Activated CD4-positive, alpha-beta T cell treated with anti-CD3 and anti-CD28 coated beads, Interleukin-2, amount 10 ng/mL, durations not matched to agents 7 days and 5 days (primary cell): ENCODE measurements at places on chromosomes 3 and 15. TPM values are rescaled to one million over a fixed set of nuclear protein-coding genes. Genes with fewer than 3 reads are reported as not detected.

The GHSR gene
- not detected for total RNA-seq

The NOX5 gene
- not detected for total RNA-seq

The ACVR2B gene
- total RNA-seq = 6.0 TPM

The ZNF660 gene
- not detected for total RNA-seq

The ADAMTS7 gene
- 0.12 TPM for total RNA-seq

The COPS2 gene
- total RNA-seq = 61.7 TPM

The IQCH gene
- total RNA-seq = 0.89 TPM

The RYR3 gene
- not detected for total RNA-seq

The DPH3 gene
- total RNA-seq = 14.4 TPM

The CX3CR1 gene
- total RNA-seq = 0.60 TPM

The GLDN gene
- total RNA-seq = not detected

The NMB gene
- 3.8 TPM for total RNA-seq

The SH3BP5 gene
- total RNA-seq = 33.8 TPM

The GOLGA6B gene
- not detected for total RNA-seq

The SPATA12 gene
- not detected for total RNA-seq

The AMOTL2 gene
- not detected for total RNA-seq
